Left ventricle myocardium inferior (tissue), 1 donor: ENCODE measurements at places on chromosomes 1 and 21.

DNA sequence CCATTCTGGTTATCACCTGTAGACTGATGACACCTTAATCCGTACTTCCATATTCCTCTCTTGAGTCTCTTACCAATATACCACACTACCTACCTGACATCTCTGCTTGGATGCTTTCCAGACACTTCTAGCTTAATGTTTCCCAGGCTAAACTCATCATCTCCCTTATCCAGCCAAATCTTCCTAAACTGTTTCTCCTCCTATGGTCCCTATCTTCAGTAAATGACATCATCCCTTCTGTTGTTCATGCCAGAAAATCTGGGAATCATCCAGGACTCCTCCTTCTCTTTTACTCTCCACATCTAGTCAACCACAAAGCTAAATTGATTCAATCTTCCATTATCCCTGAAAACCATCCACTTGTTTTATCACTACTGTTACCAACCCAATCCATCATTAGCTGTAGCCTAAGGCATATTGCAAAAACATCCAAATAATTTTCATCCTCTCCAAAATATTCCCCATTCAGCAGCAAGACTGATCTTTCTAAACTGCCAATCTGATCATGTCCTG is 464.1 kb upstream of the BEND5 start:
- no peak for DNase-seq

DNA sequence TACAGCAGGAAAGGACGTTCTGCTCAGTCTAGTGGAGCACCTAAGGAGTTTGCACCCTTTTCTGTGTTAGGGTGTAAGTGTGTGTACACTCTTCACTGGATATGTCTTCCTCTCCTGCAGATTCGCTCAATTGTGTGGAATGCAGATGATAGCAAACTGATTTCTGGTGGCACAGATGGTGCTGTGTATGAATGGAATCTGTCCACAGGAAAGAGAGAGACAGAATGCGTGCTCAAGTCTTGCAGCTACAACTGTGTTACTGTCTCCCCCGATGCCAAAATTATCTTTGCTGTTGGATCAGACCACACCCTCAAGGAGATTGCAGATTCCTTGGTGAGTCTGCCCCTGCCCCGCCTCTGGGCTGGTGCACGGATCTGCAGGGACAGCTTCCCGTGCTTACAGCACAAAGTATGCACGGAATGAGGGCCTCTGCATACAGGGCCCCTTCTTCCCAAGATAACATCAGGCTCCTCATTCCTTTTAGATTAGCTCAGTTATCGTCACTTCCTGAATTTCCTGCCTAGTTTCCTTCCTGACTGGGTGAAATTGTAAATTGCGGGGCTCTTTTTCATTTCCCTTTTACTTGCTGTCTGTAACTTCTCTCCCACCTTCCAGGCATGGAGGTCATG is 34.6 kb downstream of the CFAP57 start:
- DNase-seq: peak; percentile 29

DNA sequence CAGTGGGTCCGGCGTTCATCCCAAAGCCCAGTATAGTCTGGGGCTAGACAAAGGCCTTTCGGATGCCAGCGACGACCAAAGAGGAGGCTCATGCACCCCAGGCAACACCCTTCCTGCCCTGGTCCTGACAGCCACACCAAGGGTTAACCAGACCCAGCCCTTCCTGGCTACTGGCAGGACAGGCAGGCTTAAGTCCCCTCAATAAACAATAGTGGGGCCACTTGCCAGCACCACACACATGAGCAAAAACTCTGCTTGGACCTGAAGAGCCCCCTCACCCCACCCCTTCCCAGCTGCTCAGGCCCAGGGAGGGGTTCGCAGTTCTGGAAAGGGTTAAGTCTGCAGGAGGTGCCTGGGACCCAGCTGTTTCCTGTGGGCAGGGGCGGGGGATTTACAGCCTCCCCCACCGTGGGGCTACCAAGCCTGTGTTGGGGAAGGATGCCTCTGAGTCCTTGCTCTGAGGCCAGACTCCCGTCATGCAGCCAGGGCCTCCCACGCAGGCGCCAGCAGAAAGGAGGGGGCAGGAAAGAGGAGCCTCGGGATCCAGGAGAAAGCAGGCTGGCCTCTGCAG is 18.2 kb downstream of the PHLDA3 start:
- peak; percentile 73 for DNase-seq

GRCh38 chr1:217892750-217893149 is 261.6 kb downstream of the SPATA17 start:
- DNase-seq: no peak

DNA sequence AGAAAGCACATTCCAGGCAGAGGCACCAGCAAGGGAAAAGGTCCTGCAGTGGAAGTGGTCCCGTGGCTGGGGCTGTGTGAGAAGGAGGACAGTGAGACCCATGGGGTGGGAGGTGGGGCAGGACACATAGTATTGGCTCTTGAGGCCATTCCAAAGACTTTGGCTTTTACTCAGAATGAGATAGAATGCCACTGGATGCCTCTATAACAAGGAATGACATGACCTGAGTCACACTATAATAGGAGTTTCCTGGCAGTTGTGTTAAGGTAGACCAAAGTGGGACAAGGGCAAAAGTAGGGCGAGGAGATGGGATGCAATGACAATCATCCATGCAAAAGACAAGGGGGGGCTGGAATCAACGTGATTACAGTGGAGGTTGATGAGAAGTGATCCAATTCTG is 24.7 kb upstream of the LAMC2 start:
- DNase-seq: no peak

GRCh38 chr1:60041783-60042182 is 31.8 kb downstream of the C1orf87 start:
- DNase-seq: no peak

DNA sequence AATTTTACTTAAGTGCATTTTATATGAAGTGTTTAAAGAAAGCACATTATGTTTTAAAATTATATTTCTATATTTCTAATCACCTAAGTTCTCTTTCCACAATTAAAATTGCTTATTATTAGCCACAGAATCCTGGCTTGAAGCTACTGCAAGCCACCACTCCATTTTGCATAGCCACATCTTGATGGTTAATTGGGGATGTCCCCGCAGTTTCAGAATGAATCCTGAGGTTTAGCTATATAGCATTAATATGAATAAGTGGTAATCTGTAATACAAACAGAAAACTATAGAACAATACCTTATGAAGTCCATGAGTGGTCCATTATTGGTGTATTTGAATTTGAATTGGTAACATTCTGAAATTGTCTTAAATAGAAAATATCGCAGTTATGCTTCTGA is 11.6 kb upstream of the GOLPH3L start:
- DNase-seq: no peak
